MCF 10A (cell line): ENCODE measurements at places on chromosomes 7 and 10.

- no peaks in the 10 kb centered on the region for H3K36me3 ChIP-seq
- H3K27me3 ChIP-seq: peaks cover 32% of the 10 kb centered on the region
- no peak overlapping the region for H3K27ac ChIP-seq
- no peak overlapping the region for H3K4me3 ChIP-seq
- no peak for DNase-seq
- no peaks in the 10 kb centered on the region for H3K4me1 ChIP-seq
Observed at GRCh38 chr7:79624336-79624735, 170.9 kb upstream of the MAGI2 start.

DNA sequence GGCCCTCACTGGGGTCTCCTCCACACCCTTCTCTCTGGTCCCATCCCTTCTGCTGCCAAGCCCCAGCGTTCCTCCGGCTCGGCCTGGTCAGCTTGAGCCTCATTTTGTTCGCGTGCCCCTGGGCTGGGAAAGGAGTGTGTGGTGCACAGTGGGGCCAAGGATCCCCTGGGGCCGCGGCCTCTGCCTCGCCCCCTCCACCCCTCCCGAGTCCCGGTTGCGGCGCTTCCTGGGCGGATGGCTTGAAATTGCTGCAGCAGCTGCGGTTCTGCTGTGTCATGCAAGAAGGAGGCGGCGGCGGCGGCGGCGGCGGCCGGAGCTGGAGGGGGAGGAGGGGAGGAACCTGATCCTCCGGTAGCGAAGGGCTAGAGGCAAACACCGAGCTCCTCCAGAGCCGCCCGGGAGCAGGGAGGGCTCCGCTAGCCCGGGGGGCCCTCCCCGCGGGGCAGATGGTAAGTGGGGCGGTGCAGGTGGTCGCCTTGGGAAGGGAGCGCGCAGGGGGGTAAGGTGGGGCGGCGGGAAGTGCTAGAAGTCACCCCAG, 217.8 kb upstream of the MKLN1 start:
- H3K4me1 ChIP-seq: peaks cover 30% of the 10 kb centered on the region
- DNase-seq: peak; percentile 83
- no peaks in the 10 kb centered on the region for H3K27me3 ChIP-seq

GRCh38 chr10:23096802-23097549, 1.6 kb downstream of the MSRB2 start:
- peak overlapping the region; percentile 92 for H3K27ac ChIP-seq
- peak overlapping the region; percentile 94 for H3K4me3 ChIP-seq
- peaks cover 20% of the 10 kb centered on the region for H3K4me1 ChIP-seq
- H3K36me3 ChIP-seq: peaks cover 9% of the 10 kb centered on the region
- DNase-seq: peak; percentile 76

DNA sequence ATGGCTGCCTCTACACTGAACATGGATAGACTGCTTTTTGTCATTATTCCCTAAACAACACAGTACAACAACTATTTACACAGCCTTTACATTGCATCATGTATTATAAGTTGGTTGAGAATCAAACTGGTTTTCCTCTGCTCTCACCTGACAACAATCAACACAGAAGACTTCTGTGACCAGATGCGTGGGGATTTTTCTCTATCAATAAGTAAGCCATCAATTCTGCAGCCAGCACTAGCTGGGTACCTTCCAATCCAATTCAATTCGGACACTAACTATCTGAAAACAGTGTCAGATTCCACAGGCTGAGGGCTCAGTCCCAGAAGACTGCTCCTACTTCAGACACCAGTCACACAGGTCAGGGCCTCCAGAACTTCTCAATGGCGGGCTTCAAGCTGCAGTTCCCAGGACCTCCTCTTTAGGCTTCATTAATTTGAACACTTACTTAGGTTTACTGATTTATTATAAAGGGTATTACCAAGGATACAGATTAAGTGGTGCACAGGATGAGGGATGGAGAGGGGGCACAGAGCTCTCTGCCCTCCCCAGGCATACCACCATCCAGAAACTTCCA, 36.4 kb upstream of the ASL start:
- H3K4me1 ChIP-seq: no peaks in the 10 kb centered on the region
- H3K36me3 ChIP-seq: no peaks in the 10 kb centered on the region

GRCh38 chr7:24685708-24686107, 71.6 kb downstream of the GSDME start:
- peaks cover 5% of the 10 kb centered on the region for H3K4me1 ChIP-seq
- no peak for DNase-seq
- no peak overlapping the region for H3K27ac ChIP-seq
- no peak overlapping the region for H3K4me3 ChIP-seq

DNA sequence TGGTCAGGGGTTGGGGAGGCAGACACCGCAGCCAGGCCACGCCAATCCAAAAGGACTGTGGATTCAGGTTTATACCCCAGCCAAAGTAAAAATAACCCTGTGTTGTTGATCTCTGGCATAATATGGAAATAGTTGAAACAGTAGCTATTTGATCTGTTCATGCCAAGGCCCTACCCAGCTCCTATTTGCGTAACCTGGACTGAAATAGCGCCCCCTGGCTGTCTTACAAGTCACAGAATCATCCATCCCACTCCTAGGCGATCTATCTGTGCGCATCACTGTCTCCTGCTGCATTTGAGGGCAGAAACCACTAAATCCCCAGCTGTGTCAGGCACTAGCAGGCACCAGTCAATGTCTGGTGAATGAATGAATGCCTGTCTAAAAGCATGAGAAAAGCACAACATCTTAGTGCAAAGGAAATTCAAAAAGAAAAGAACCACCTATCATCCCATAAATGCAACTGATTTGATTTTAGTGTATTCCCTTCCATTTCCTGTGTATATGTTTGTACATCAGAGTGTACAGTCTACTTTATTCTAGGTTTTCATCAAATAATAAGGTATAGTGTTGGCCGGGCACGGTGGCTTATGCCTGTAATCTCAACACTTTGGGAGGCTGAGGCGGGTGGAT, 160.0 kb downstream of the SLIT1 start:
- H3K27me3 ChIP-seq: peaks cover 15% of the 10 kb centered on the region
- no peak overlapping the region for H3K4me3 ChIP-seq
- peak; percentile 76 for DNase-seq
- H3K4me1 ChIP-seq: peaks cover 10% of the 10 kb centered on the region
- H3K27ac ChIP-seq: no peak overlapping the region

DNA sequence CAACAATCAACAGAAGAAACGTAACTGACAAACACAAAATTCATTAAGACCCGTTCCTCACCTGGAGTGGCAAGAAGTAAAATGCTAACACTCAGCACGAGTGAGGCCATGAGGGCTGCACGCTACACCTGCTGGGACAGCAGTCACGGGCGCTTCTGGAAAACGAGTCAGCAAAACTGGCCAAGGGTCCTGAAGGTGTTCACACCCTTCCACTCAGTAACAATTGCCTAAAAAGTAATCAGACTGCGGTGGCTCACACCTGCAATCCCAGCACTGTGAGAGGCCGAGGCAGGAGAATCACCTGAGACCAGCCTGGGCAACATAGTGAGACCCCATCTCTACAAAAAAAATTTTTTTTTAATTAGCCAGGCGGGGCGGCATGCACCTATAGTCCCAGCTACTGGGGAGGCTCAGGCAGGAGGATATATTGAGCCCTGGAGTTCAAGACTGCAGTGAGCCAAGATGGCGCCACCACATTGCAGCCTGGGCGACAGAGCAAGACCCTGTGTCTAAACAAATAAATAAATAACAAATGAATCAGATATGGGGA, 199.1 kb downstream of the MAD1L1 start:
- H3K27me3 ChIP-seq: no peaks in the 10 kb centered on the region

GRCh38 chr7:100673942-100674410, 436 bp downstream of the GNB2 start:
- H3K27me3 ChIP-seq: no peaks in the 10 kb centered on the region
- H3K36me3 ChIP-seq: peaks cover 25% of the 10 kb centered on the region
- DNase-seq: peak; percentile 52
- H3K4me3 ChIP-seq: peak overlapping the region; percentile 76
- peaks cover 11% of the 10 kb centered on the region for H3K4me1 ChIP-seq
- peak overlapping the region; percentile 94 for H3K27ac ChIP-seq

GRCh38 chr10:23024002-23024401, 71.4 kb upstream of the MSRB2 start:
- no peaks in the 10 kb centered on the region for H3K4me1 ChIP-seq
- no peak overlapping the region for H3K4me3 ChIP-seq
- no peak for DNase-seq
- peaks cover 73% of the 10 kb centered on the region for H3K27me3 ChIP-seq

DNA sequence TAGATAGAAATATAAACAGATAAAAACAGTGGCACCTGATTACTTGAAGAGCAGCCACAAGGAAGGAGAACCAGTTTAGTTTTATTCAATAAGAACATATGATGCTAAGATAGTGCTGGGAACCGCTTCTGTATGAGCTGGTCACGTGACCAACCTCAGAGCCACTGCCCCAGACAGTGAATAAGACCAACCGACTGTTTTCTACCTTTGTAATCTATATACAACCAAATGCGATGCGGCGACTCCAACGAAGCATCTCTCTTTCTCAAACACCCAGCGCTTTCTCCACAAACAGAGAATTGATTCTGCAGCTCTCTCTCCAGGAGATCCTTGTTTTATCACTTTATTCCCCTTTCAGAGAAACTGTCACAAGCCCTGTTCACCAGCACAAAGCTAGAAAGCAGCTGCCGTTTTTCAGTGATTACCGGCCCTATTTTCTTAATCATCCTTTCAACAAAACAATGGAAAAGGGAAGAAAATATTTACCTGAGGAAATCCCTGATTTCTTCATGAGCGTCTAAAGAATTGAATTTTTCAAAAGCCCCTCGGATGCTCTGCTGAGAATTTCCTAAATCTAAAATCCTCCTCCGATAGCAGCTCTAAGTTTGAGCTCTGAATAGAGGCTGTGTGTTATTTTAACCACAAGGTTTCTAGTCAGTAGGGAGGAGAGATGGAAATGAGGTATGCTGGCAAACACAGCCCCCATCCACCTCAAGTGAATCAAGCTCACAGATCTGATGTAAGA, 55.7 kb upstream of the JCAD start:
- no peak overlapping the region for H3K27ac ChIP-seq
- H3K27me3 ChIP-seq: no peaks in the 10 kb centered on the region
- H3K4me3 ChIP-seq: no peak overlapping the region
- peaks cover 16% of the 10 kb centered on the region for H3K4me1 ChIP-seq
- no peaks in the 10 kb centered on the region for H3K36me3 ChIP-seq
- DNase-seq: no peak

- H3K4me1 ChIP-seq: peaks cover 6% of the 10 kb centered on the region
- no peak for DNase-seq
- H3K36me3 ChIP-seq: peaks cover 7% of the 10 kb centered on the region
Observed at GRCh38 chr10:4099202-4099601, 314.2 kb upstream of the KLF6 start.

DNA sequence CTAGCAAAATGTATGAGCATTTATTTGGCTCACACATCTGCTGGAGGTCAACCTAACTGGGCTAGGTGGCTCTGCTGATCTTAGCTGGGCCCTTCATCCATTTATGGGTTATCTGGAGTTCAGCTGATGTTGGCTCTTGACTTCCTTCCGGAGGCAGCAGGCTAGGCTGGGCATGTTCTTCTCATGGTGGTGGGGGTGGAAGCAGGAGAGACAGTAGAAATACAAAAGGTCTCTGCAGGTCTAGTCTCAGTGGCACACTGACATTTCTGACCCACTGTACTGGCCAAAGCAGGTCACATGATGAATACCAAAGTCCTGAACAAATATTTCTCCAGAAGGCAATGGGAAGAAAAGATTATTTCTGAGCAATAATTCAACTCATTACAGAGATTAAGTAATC, 334.6 kb downstream of the CRPPA start:
- DNase-seq: no peak
- no peak overlapping the region for H3K27ac ChIP-seq
- no peaks in the 10 kb centered on the region for H3K27me3 ChIP-seq
- H3K36me3 ChIP-seq: peaks cover 4% of the 10 kb centered on the region
- no peak overlapping the region for H3K4me3 ChIP-seq
- peaks cover 25% of the 10 kb centered on the region for H3K4me1 ChIP-seq
